ENCODE measurements at places on chromosomes 6 and 20.

DNA sequence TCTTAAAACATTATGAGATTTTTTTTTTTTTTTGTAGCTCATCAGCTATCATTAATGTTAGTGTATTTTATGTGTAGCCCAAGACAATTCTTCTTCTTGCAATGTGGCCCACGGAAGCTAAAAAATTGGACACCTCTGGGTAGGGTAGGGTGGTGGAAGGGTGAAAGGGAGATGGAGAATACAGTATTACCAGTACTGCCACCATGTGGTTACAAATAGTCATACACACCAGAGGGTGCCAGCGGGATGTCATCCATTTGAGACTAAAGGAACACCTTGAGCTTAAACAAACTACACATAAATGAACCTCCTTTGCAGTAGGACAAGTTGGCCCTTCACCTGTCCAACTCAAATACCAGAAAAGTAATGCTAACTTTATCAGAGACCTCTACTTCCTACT is 601.9 kb downstream of the HTR1B start:
- no peak for DNase-seq

GRCh38 chr20:61560361-61560853 is 308.3 kb downstream of the CDH4 start:
- no peak for DNase-seq

DNA sequence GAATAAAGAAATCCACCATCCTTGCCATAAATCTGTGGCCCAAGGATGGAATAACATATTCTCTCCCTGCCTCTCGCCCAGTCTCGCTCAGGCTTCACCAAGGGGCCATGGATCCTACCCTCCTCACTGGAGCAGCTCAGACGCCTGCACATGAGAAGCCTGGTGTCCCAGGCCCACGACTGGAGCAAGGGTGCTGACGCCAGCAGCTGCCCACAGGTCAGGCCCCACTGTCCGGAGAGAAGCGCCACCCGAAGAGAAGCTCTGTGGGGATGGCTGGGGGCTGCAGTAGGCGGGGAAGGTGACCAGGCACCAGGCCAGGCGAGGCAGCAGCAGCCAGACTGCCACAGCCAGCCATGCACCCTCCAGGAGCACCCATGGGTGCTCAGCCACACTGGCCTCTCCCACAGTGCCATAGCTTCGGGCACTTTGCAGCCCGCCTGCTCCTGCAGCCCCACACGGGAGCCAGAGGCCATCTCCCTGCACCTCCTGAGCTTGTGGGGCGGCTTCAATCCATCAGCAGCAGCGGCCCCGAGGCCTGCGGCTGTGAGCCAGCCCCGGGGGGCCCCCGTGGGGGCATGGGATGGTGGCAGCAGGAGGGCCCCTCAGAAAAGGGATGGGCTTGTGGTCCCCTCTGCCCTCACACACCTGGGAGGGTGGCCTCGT is 286.2 kb upstream of the SGK1 start:
- DNase-seq = no peak

GRCh38 chr6:3801960-3802359 is 47.2 kb upstream of the FAM50B start:
- no peak for DNase-seq

DNA sequence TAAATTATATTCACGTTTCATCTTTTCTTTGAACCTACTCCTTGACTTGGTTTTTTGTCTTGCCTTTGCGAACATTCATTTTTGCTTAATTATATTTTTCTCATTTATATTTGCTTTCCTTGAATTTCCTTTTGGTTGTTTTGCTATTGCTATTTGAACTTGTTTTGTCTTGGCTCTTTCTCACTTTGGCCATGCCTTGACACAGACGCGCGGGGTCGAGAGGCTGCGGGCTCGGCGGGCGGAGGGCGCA is 7.1 kb upstream of the TMEM14A start:
- DNase-seq = no peak

- DNase-seq = no peak
Measured at GRCh38 chr20:49372095-49372734, 94.4 kb upstream of the ZNFX1 start.

DNA sequence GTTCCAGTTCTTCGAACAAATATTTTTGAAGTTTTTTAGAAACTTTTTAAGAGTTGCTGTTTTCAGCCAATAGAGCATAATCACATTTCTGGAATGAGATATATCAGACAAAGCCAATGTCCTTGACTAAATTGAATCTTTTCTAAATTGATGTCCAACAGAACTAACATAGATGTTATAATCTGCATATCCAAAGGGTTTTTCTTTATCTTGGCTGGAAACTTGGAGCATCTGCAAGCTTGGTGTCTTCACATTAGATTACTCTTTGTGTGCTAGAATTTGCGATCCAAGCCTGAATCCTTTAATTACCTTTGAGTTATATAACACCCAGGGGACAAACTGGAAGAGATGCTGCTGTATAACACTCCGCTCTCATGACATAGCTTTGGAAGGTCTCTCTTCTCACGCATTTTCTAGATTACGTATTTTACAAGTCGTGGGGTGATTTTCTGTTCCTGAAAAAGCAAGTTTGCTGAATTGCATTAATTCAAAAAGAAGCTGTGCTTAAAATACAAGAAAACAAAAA is 64.4 kb upstream of the FUCA2 start:
- no peak for DNase-seq

DNA sequence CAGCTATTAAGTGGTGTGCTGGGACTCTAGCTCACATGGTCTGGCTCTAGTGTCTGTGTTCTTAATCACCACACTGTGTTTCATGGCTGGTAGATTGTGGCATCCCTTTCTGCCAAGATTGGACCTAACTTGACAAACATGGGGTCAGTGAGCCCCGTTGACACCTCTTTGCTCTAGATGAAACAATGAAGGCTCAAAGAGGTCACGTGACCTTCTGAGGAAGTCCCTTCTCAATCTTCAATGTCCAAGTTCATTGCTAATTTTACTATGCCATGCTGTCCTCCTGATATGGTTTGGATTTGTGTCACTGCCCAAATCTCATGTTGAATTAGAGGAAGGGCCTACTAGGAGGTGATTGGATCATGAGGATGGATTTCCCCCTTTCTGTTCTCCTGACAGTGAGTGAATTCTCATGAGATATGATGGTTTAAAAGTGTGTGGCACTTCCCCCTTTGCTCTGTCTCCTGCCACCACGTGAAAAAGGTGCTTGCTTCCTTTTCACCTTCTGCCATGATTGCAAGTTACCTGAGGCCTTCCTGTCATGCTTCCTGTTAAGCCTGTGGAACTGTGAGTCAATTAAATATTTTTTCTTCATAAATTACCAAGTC is 177.8 kb upstream of the MYLIP start:
- DNase-seq = no peak

GRCh38 chr6:158834675-158835385 is 15.7 kb upstream of the EZR start:
- DNase-seq = no peak

DNA sequence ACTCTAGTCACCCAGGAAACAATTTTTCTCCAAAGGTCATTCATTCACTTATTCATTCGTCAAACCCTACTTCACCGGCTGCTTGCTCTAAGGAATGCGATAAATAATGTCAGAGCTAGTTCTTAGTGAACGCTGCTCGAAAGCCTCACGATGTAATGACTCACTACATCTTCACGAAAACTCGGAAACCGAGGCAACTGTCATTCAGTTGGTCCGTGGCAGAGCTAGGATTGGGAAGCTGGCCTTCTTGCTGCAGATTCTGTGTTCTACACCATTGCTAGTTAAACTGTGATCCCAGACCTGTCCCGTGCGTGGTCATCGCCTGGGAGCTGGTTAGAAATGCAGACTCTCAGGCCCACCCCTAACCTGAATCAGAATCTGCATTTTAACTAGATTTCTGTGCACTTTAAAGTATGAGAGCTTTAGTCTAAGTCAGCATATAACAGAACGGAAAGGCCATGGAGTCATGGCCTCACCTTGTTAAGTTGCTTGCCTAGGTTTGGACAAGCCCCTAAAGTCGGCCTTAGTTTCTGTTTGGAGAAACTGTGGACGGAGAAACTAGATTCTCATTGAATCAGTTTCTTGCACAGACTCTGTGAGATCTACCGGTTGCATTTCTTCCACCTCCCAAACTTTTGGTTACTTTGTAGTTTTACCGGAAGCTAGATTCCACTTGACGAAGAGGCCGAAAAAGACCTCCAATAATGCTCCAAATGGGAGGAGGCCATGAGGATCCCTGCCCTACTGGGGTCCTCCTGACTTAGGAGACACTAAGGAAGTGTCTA is 651 bp upstream of the CCND3 start:
- peak; percentile 40 for DNase-seq

DNA sequence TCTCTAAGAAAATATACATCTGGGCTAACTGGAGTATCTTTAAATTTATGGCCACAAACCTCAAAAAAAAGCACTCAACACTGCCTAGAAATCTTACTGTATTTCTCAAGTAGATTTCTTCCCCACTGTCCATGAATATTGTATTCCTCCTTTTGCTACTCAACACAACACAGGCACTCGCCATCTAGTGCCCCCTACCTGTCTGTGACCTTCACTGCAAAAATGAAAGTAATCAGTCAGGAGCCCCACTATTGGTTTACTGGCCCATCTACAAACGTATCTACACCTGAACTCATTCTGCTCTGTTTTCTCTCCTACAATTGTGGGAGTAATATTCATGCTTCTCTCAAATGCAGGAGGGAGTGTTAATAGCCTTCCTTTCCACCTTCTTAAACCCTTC is 58.3 kb downstream of the LY86 start:
- DNase-seq = no peak

- DNase-seq = no peak
Measured at GRCh38 chr20:24465730-24466129, 3.7 kb upstream of the SYNDIG1 start.

DNA sequence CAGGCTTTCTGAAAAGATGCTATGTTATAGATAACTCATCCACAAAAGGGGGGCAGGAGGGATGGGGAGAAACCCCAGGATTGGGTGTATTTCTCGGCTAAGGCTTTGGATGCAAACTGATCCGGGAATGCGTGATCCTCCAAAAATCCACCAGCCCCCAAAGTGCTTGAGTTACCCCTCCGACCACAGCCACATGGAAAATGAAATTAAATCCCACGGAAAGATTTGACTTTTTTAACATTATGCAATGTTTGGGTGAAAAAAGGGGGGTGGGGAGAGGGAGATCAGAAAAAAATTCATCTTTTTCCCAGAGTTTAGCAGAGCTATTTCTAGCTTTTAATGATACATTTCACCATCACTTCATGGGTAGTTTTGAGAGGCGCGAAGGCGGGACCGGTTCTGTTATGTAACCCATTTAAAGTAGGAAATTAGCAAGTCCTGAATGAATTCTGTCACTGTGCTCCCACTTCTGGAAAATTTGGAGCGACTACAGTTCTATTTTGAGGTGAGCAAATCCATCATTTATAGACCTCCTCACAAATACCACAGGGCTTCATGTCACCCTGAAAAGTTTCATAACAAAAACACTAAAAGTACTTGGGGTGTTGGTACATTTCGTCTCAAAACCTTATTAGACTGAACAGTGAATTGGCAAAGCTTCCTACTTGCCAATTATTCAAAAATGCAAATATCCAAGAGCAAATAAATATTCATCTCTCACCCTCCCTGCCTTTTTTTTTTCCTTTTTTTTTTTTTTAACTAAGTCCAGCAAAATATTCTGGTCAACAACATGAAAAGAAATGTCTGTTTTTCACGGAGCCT is 51.9 kb upstream of the NFATC2 start:
- DNase-seq = no peak

DNA sequence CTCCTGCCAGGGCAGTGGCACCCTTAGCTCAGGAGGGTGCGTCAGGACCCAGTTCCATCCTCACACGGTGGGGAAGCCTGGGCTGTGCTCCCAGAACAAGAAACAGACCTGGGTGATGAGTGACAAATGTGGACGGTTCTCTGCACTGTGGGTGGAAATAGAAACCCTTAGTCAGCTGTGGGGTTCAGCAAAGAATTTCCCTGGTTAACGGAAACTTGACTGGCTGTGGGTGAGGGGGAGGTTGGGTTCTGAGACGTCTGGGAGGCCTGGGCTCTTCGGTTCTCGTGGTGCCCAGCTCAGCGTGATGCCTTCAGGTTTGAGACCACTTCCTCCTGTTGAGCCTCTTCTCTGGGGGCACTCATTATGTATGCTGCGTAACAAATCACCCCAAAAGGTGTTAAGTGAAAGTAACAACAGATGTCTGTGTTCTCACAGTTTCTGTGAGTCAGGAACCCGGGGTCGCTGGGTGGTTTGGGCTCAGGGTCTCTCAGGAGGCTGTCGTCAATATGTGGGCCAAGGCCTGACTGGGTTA is 53.1 kb upstream of the FAM83D start:
- peak; percentile 90 for DNase-seq

DNA sequence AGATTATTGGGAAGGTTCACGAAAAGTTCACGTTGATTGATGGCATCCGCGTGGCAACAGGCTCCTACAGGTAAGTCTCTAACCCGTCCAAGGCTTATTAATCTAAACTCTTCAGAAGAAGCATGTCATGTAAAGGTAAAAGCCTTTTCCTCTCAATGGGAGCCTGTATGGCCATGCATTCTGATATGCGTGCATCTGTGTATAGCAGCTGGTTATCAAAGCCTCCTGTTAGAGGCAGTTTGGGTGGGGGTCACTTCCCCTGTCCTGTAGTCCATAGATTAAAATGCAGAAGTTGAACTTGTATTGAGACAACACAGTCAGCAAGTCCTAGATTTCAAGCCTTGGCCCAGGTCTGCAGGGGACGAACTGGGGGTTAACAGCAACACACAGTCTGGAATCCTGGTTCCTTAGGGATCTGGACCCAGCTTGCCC is 14.2 kb upstream of the DHX35 start:
- no peak for DNase-seq

- no peak for DNase-seq
Measured at GRCh38 chr20:62482974-62483373, 7.2 kb upstream of the GATA5 start.

GRCh38 chr6:112649853-112650252 is 302.7 kb downstream of the RFPL4B start:
- no peak for DNase-seq

GRCh38 chr6:20688710-20689500 is 154.6 kb downstream of the CDKAL1 start:
- no peak for DNase-seq

DNA sequence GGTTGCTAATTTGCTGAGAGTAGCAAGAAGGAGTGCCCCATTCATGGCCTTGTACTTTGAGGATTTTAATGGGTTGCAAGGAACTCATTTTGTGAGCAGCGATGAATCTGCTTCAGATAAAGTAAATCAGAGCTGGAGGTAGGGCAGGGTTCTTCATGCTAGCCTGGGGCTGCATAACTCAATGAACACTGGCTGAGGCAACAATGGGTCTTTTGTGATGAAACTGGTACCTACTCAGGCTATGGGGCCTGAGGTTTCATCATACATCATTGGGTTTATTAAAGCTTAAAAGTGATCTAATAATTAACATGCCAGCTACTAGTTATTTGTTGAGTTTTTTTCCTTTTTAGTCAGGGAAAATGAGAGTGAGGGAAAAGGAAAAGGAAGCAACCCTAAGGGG is 106.9 kb downstream of the FAM50B start:
- no peak for DNase-seq

Data from CD4-positive, alpha-beta T cell treated with Interleukin-4 for 4 hours (primary cell).